ENCODE measurements at places on chromosomes 12 and 14. TPM values are rescaled to one million over a fixed set of nuclear protein-coding genes. Genes with fewer than 3 reads are reported as not detected.

GNB3 gene
- not detected for total RNA-seq

DNA sequence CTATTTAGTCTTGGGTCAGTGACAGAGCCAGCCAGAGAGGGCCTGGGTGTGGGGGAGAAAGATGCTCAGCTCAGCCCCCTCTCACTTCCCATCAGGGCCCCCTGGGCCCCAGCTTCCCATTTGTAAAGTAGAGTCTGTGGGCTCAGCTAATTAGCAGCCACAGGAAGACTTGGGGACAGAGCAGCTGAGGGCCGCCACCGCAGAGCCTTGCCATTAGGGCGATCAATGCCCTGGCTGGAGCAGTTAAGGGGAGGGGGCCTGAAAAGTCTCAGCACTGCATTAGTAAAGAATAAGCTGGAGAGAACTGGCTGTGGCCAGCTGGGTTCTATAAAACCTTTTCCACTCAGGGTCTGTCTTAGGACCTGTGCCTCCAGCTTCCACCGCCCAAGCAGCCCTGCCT lies 2.7 kb downstream of the PLEKHD1 start:
- no peaks in the 10 kb centered on the region for H3K36me3 ChIP-seq
- DNase-seq: no peak
- H3K4me1 ChIP-seq: no peaks in the 10 kb centered on the region
- H3K27ac ChIP-seq: no peak overlapping the region
- peaks cover 58% of the 10 kb centered on the region for H3K27me3 ChIP-seq

PLEKHD1 gene
- total RNA-seq: 0.19 TPM

GRCh38 chr12:115455268-115455681 lies 771.3 kb upstream of the TBX3 start:
- H3K4me1 ChIP-seq: peaks cover 7% of the 10 kb centered on the region
- no peak overlapping the region for H3K27ac ChIP-seq
- no peak overlapping the region for H3K4me3 ChIP-seq
- no peaks in the 10 kb centered on the region for H3K36me3 ChIP-seq
- H3K27me3 ChIP-seq: peaks cover 20% of the 10 kb centered on the region

DNA sequence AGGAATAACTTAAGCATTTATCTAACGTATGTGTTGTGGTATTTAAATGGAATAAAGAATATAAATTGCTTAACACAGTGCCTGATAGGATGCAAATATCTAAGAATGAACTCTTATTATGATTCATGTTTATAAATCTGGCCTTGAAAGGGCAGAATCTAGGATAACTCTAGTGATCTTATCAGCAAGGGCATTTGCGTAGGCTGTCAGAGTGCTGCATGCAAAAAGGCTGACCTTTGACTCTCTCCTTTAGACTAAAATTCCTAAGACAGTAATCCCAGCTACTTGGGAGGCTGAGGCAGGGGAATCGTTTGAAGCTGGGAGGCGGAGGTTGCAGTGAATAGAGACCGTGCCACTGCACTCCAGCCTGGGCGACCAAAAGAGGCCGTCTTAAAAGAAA lies 31.3 kb upstream of the ANP32D start:
- H3K27ac ChIP-seq: no peak overlapping the region
- peaks cover 7% of the 10 kb centered on the region for H3K27me3 ChIP-seq
- peaks cover 4% of the 10 kb centered on the region for H3K4me1 ChIP-seq
- DNase-seq: no peak
- no peaks in the 10 kb centered on the region for H3K36me3 ChIP-seq
- no peak overlapping the region for H3K4me3 ChIP-seq

DNA sequence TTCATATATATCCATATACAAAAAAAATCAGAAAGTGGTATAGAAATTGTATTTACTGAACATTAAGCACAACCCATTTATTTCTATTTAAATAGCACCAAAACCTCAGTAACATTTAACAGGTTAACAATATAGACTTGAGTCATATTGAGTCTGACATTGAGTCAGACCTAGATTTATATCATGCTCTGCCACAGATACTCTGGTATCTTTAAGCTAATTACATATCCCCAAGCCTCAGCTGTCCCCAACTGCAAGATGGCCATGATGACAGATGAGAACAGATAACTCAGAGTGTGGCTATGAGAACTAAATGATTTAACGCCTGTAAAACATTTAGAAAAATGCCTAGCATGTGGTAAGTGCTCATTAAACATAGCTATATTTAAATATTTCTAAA lies 40.3 kb downstream of the IFNG start:
- peaks cover 2% of the 10 kb centered on the region for H3K36me3 ChIP-seq
- H3K4me3 ChIP-seq: no peak overlapping the region
- H3K27ac ChIP-seq: peak overlapping the region; percentile 81
- peaks cover 24% of the 10 kb centered on the region for H3K4me1 ChIP-seq

- H3K4me1 ChIP-seq: no peaks in the 10 kb centered on the region
- H3K27me3 ChIP-seq: no peaks in the 10 kb centered on the region
- H3K36me3 ChIP-seq: no peaks in the 10 kb centered on the region
- no peak for DNase-seq
- H3K27ac ChIP-seq: no peak overlapping the region
Measured at GRCh38 chr12:131366261-131366871, 344.5 kb upstream of the SFSWAP start.

- no peak overlapping the region for H3K4me3 ChIP-seq
- H3K27ac ChIP-seq: no peak overlapping the region
- no peaks in the 10 kb centered on the region for H3K4me1 ChIP-seq
Measured at GRCh38 chr12:70806043-70806442, 114.5 kb downstream of the PTPRR start.

KLRB1 gene
- total RNA-seq: 3.8 TPM

ABCD2 gene
- 23.5 TPM for total RNA-seq

DNA sequence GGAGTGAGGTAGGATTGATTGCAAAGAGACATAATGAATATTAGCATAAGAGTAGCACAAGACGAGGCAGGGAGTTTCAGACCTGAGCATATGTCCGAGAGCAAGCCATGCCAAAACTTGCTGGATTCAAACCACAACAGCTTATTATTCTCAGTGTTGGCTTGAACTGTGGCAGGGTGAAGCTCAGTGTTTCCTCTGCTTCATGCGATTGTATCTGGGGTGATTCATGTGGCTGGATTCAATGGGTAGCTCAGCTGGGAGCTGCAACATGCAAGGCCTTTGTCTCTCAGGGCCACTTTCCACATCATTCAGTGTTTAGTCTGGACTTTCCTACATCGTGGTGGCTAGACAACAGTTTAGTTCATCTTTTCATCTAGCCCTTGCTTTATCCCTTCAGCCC lies 22.1 kb upstream of the E2F7 start:
- peaks cover 2% of the 10 kb centered on the region for H3K27me3 ChIP-seq
- no peak overlapping the region for H3K27ac ChIP-seq
- H3K36me3 ChIP-seq: no peaks in the 10 kb centered on the region
- no peaks in the 10 kb centered on the region for H3K4me1 ChIP-seq
- no peak for DNase-seq
- H3K4me3 ChIP-seq: no peak overlapping the region

GRCh38 chr12:8081251-8081920 lies 688 bp upstream of the NECAP1 start:
- peaks cover 24% of the 10 kb centered on the region for H3K36me3 ChIP-seq
- H3K27me3 ChIP-seq: no peaks in the 10 kb centered on the region
- peaks cover 54% of the 10 kb centered on the region for H3K4me1 ChIP-seq
- H3K4me3 ChIP-seq: peak overlapping the region; percentile 98
- DNase-seq: peak; percentile 31

GRCh38 chr14:91946622-91947474 lies 646 bp downstream of the FBLN5 start:
- peaks cover 46% of the 10 kb centered on the region for H3K27me3 ChIP-seq
- no peak overlapping the region for H3K27ac ChIP-seq
- peaks cover 19% of the 10 kb centered on the region for H3K4me1 ChIP-seq
- H3K4me3 ChIP-seq: peak overlapping the region; percentile 68
- no peak for DNase-seq

DNA sequence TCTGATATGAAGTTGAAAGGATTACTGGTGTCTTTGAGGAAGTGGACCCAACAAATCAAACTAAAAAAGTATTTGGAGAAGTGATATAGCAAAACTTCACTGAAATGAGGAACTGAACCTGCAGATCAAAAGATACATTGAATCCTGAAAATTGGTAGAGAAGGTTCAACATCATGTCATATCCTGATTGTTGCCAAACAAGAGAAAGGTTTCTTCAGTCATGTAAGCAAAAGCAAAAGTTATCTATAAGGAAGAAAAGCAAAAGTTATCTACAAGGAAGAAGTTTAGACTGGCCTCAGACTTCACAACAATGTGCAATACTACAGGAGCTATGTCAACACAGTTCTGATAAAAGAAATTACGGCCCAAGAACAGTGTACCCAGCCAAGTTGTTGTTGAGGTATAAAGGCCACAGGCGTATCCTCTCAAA lies 142.7 kb downstream of the RAD51B start:
- peaks cover 11% of the 10 kb centered on the region for H3K36me3 ChIP-seq
- peaks cover 4% of the 10 kb centered on the region for H3K4me1 ChIP-seq
- no peak for DNase-seq
- H3K4me3 ChIP-seq: no peak overlapping the region

BRMS1L gene
- total RNA-seq: 4.9 TPM

CD27 gene
- total RNA-seq: 134 TPM

DNA sequence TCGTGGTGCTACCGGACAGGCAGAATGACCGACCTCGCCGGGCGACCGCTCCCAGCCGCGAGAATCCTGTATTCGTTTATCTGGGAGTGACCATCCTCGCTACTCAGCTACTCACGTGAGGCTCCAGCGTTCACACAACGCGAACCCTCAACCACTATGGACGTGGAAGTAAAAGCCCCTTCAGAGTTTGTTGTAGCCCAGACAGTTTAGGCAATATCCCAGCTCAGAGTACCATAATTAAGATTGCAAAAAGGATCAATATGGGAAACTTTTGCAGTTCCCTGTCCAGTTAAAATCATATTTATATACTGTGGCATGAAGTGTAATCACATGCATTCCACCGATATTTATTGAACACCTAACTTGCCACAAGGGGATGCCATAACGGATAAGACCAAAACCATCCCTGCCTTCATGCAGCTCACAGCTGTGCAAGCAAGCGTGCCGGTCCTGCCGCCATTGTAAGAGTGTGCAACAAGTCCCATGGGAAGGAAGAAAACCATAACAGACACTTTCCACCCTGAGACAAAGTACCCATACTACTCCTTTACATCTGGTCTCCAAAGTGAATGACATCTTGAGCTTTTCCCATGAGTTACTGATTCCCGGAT lies 938 bp upstream of the MAX start:
- H3K36me3 ChIP-seq: peaks cover 22% of the 10 kb centered on the region
- DNase-seq: peak; percentile 26
- peaks cover 43% of the 10 kb centered on the region for H3K4me1 ChIP-seq
- H3K4me3 ChIP-seq: peak overlapping the region; percentile 80

DNA sequence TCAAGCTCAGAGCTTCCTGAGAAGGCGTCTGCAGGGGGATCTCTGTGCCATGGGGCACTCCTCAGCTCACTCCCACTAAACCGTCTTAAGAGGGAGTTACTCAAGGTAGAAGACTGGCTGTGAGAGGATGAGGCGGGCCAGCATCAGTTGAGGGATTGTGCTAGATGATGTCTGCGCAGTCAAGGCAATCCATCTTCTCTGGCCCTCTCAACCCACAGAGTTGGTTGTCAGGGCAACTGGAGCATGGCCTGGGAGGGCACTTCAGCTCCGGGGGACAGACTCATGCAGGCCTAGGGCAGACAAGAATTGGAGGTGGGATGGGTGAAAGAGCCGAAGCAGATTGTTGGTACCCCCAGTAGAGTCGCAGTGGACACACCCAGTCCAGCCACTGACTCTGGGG lies 9.0 kb downstream of the GSTZ1 start:
- H3K27ac ChIP-seq: no peak overlapping the region
- no peak for DNase-seq
- no peaks in the 10 kb centered on the region for H3K36me3 ChIP-seq
- H3K4me1 ChIP-seq: no peaks in the 10 kb centered on the region
- no peaks in the 10 kb centered on the region for H3K27me3 ChIP-seq

- H3K27ac ChIP-seq: no peak overlapping the region
- DNase-seq: no peak
- no peak overlapping the region for H3K4me3 ChIP-seq
- no peaks in the 10 kb centered on the region for H3K36me3 ChIP-seq
Measured at GRCh38 chr14:35383569-35384454, 20.7 kb downstream of the NFKBIA start.

DNA sequence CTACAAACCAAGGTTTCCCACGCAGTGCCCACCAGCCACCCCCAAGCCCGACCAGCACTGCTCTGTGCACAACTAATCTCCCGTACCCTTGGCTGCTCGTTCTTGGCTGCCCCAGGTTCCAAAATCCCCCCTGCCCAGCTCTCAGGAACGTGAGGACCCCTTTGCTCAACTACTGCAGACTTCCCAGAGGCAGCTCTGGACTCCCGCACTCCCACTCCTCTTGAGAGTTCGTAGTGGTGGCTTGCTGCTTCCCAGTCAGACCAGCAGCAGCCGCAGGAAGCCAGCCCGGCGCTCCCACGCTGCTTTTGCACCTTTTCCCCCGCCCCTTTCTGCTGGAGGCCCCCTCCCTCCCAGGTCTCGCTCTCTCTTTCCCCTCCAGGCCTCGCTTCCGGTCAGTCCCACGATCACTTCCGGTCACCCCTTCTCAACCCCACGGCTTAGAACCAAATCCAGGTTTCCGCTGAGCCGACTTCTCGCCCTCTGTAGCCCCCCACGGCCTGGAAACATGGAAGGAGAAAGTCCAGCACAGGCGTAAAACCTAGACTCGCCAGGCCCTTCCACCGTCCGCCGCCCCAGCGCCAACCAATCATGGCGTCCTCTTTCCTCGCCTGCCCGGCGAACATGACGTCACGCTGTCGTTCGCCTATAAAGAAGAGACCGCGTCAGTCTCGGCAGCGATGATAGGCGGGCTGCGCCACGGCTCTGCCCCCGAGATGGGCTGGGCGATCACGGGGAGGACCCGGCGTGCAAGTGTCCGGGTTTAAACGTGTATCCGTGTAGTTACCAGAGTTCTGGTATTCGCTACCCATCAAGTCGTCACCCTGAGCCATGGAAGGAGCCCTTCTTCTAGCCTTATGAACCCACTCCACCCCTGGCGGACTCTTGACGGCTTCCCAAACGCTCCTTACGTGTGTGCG lies at the start of gene TFCP2:
Gene TFCP2 (minus strand): TSS at position 621 of the 917 bp plus-strand sequence. CDS start 713 bp downstream, outside the sequence.
- H3K27me3 ChIP-seq: peaks cover 3% of the 10 kb centered on the region
- peaks cover 9% of the 10 kb centered on the region for H3K4me1 ChIP-seq
- H3K4me3 ChIP-seq: peak within 1 kb of the TSS; percentile 67
- H3K27ac ChIP-seq: peak within 1 kb of the TSS; percentile 74

ETFBKMT gene
- total RNA-seq: 0.57 TPM

DNA sequence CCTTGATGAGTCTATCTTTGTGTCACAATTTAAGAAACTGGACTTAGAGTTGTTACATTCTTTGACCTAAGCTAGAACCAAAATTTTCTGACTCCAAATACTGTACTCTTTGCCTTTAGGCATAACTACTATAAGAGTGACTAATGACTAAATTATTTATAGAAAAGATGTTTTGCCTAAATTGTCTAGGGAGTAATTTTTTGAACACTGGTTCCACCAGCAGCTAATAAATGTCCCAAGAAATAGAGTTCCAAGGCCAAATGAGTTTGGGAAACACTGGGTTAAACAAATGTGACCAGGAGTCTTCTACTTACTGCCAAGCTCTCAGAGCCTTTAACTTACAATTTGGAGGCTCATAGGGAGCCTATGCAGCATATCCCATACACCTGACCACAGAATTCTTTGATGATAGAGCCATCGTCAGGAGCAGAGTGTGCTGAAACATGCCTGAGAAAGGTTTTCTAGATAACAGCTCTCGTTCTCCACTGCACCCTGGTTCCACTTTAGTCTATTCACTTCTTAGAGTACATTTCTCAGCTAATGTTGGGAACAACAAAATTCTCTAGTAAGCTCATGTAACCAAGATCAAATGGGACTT lies 215.9 kb upstream of the HMGA2 start:
- no peak overlapping the region for H3K4me3 ChIP-seq
- DNase-seq: no peak
- peaks cover 4% of the 10 kb centered on the region for H3K27me3 ChIP-seq
- H3K27ac ChIP-seq: no peak overlapping the region

GRCh38 chr14:37230551-37231194 lies 32.9 kb downstream of the MIPOL1 start:
- H3K27me3 ChIP-seq: no peaks in the 10 kb centered on the region
- no peak overlapping the region for H3K27ac ChIP-seq
- DNase-seq: peak; percentile 46
- no peaks in the 10 kb centered on the region for H3K36me3 ChIP-seq
- no peaks in the 10 kb centered on the region for H3K4me1 ChIP-seq

Data from activated CD4-positive, alpha-beta T cell treated with anti-CD3 and anti-CD28 coated beads, Interleukin-2, amount 10 ng/mL, durations not matched to agents 7 days and 5 days (primary cell).